Colonic mucosa (tissue), 4 donors: ENCODE measurements at places on chromosomes 11 and 22. TPM values are rescaled to one million over a fixed set of nuclear protein-coding genes. Genes with fewer than 3 reads are reported as not detected.
A peak's percentile ranks its signal among the peaks of the same experiment; 100 is the strongest.

- H3K4me3 ChIP-seq: no peak overlapping the region
- H3K27me3 ChIP-seq: no peaks in the 10 kb centered on the region
- no peak for DNase-seq
- no peaks in the 10 kb centered on the region for H3K36me3 ChIP-seq
- no peaks in the 10 kb centered on the region for H3K4me1 ChIP-seq
- no peak overlapping the region for H3K27ac ChIP-seq
Measured at GRCh38 chr11:123454060-123454651, 24.1 kb downstream of the GRAMD1B start.

- no peak overlapping the region for H3K4me3 ChIP-seq
- no peaks in the 10 kb centered on the region for H3K36me3 ChIP-seq
Measured at GRCh38 chr22:41768430-41768829, 32.0 kb upstream of the CCDC134 start.

GRCh38 chr11:3222941-3223915 is 4.6 kb upstream of the MRGPRG start:
- peaks cover 3% of the 10 kb centered on the region for H3K27me3 ChIP-seq
- H3K4me3 ChIP-seq: no peak overlapping the region
- no peaks in the 10 kb centered on the region for H3K36me3 ChIP-seq
- DNase-seq: no peak

GRCh38 chr11:119192111-119192510 is 6.8 kb downstream of the NHERF4 start:
- no peaks in the 10 kb centered on the region for H3K4me1 ChIP-seq
- no peaks in the 10 kb centered on the region for H3K27me3 ChIP-seq
- no peaks in the 10 kb centered on the region for H3K36me3 ChIP-seq
- no peak overlapping the region for H3K27ac ChIP-seq
- H3K4me3 ChIP-seq: no peak overlapping the region

- H3K4me1 ChIP-seq: no peaks in the 10 kb centered on the region
- H3K27me3 ChIP-seq: no peaks in the 10 kb centered on the region
- no peak for DNase-seq
- H3K36me3 ChIP-seq: no peaks in the 10 kb centered on the region
- no peak overlapping the region for H3K27ac ChIP-seq
Measured at GRCh38 chr11:90594658-90595057, 371.8 kb upstream of the CHORDC1 start.

DNA sequence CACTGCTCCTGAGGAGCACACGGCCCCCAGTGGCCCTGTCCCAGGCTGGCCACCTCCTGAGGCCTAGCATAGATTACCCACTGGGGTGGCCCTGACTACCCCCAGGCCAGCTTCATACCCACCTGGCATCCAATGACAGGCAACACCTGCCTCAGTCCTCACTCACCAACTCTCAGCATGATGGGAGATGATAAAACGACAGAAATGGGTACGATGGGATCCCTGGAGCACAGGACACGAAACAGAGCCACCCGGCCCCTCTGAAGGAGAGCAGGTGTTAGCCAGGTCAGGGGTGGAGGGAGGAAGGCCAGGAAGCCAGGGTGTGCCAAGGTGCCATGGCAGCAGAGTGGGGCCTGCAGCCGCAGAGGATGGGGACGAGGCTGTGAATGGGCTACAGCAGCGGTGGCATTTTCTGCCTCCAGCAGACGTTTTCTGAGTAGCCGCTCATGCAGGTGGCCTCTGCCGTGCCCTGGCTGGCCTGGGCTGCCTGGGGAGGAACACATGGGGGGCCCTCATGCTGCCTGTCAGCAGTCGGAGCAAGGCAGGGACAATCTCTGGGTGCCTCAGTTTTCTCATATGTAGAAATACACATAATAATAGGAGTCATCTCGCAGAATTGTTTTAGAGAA is 50.2 kb upstream of the FGF3 start:
- DNase-seq: no peak
- H3K27me3 ChIP-seq: no peaks in the 10 kb centered on the region
- no peak overlapping the region for H3K4me3 ChIP-seq
- H3K36me3 ChIP-seq: no peaks in the 10 kb centered on the region

GRCh38 chr22:17792299-17792698 is 18.0 kb upstream of the BID start:
- no peaks in the 10 kb centered on the region for H3K27me3 ChIP-seq
- no peak overlapping the region for H3K27ac ChIP-seq
- no peaks in the 10 kb centered on the region for H3K36me3 ChIP-seq
- no peak overlapping the region for H3K4me3 ChIP-seq
- no peak for DNase-seq
- H3K4me1 ChIP-seq: no peaks in the 10 kb centered on the region

GRCh38 chr22:49736538-49736937 is 91.1 kb downstream of the BRD1 start:
- no peak overlapping the region for H3K27ac ChIP-seq
- H3K4me3 ChIP-seq: no peak overlapping the region
- no peaks in the 10 kb centered on the region for H3K4me1 ChIP-seq
- no peaks in the 10 kb centered on the region for H3K36me3 ChIP-seq
- DNase-seq: no peak

DNA sequence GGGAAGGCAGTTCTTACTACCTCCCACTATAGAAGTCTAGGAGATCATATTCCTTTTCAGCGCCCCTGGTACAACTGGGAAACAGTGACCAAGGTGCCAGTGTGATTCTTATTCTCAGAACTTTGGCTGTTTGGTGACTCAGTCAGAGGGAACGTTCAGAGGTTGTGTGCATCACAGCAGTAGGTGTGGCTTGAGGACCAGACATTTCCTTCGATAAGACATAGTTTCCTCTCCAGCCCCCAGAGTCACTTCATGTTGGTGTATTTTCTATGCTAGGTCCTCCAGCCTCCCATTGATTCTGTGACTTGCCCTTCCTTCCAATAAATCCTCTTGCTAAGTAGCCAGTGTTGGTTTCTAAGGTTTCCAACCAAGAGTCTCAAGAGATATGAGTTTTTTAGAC is 171.9 kb upstream of the MPPED2 start:
- H3K4me3 ChIP-seq: no peak overlapping the region
- H3K27ac ChIP-seq: no peak overlapping the region
- no peaks in the 10 kb centered on the region for H3K27me3 ChIP-seq
- no peak for DNase-seq
- H3K36me3 ChIP-seq: no peaks in the 10 kb centered on the region
- H3K4me1 ChIP-seq: no peaks in the 10 kb centered on the region

- H3K36me3 ChIP-seq: no peaks in the 10 kb centered on the region
- no peaks in the 10 kb centered on the region for H3K4me1 ChIP-seq
- H3K27ac ChIP-seq: no peak overlapping the region
- no peaks in the 10 kb centered on the region for H3K27me3 ChIP-seq
- no peak for DNase-seq
Measured at GRCh38 chr11:27347359-27348339, 15.4 kb downstream of the CCDC34 start.

DNA sequence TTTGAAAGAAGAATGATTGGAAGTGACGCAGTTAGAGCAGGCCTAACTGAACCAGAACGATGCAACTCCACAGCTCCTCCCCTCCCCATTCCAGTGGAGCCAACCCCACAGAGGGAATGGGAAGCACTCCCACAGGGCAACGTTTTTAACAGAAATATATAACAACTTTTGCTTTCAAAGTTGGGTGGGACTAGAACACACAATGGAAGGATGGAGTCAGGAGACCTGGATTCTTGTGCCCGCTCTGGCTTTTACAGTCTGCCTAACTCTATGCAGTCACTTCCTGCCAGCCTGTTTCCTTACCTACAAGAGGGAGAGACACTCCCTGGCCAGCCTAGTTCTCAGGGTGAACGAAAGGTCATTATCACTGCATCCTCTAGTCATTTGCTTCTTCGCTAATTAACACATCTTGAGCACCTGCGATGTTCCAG is 75.5 kb downstream of the PACSIN2 start:
- peaks cover 34% of the 10 kb centered on the region for H3K4me1 ChIP-seq
- peak; percentile 69 for DNase-seq
- H3K4me3 ChIP-seq: no peak overlapping the region

- peaks cover 6% of the 10 kb centered on the region for H3K4me1 ChIP-seq
- H3K27ac ChIP-seq: no peak overlapping the region
- no peak overlapping the region for H3K4me3 ChIP-seq
- no peak for DNase-seq
- H3K27me3 ChIP-seq: no peaks in the 10 kb centered on the region
Measured at GRCh38 chr11:13667245-13667644, 1.2 kb upstream of the FAR1 start.

DNA sequence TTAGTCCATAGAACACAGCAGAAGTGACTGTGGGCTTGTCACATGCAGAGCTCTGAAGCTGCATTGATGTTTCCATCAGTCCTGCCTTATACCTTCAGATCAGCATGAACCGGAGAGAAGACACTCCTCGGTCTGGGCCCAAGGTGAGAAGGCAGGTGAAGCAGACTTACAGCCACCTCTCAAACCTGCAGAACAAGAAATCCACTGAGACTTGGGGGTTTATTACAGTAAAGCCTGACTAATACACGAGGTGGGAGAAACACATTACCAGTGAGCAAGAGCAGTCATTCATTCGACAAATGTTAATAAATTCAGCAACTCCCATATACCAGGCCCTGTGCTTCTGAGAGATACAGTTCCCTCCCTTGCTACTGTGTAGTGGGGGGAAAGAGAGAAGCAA is 279.0 kb downstream of the DDX10 start:
- no peaks in the 10 kb centered on the region for H3K27me3 ChIP-seq

DNA sequence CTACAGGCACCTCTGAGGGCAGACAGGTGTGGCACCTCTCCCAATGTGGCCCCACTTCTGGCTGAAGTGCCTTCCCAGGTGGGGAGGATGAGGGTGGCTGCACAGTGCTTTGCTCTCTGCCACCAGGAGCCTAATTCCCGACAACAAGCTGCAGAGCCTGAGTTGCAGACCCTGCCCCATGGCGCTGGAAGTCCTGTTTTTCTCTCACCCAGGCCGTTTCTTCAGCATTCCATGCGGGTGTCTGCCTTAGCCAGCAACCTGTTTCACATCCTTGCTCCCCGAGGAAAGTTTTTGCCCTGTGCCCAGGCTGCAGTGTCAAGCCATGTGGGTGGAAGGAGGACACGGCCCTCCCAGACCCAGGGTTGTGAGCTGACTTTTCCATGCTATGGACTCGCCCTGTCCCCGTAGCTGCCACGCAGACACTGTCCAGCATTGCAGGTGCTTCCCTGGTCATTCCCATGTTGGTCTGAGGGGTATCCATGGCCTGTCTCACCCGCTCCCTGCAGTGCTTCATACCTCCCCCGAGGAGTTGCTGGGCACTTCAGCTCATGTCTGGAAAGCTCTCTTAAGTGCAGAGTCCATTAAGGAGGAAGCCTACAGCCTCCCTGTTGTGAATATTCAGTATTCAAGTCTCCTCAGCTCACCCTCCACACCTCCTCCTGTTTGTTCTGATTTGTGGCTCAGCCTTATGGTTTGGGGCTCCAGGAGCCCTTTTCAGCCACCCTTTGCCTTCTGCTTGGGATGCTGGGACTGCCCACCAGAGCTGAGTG is 2.9 kb downstream of the DAGLA start:
- no peak for DNase-seq
- H3K36me3 ChIP-seq: no peaks in the 10 kb centered on the region
- H3K4me1 ChIP-seq: no peaks in the 10 kb centered on the region
- no peak overlapping the region for H3K4me3 ChIP-seq
- H3K27ac ChIP-seq: peak overlapping the region; percentile 51

GRCh38 chr22:27805841-27806240 is 4.3 kb upstream of the MN1 start:
- H3K27ac ChIP-seq: no peak overlapping the region
- H3K36me3 ChIP-seq: no peaks in the 10 kb centered on the region
- H3K27me3 ChIP-seq: peaks cover 13% of the 10 kb centered on the region
- H3K4me1 ChIP-seq: no peaks in the 10 kb centered on the region
- no peak for DNase-seq
- no peak overlapping the region for H3K4me3 ChIP-seq

GRCh38 chr22:20781272-20781990 is 7.5 kb downstream of the SERPIND1 start:
- no peaks in the 10 kb centered on the region for H3K36me3 ChIP-seq
- no peak overlapping the region for H3K27ac ChIP-seq
- no peaks in the 10 kb centered on the region for H3K27me3 ChIP-seq
- H3K4me3 ChIP-seq: no peak overlapping the region
- no peaks in the 10 kb centered on the region for H3K4me1 ChIP-seq
- DNase-seq: no peak

DNA sequence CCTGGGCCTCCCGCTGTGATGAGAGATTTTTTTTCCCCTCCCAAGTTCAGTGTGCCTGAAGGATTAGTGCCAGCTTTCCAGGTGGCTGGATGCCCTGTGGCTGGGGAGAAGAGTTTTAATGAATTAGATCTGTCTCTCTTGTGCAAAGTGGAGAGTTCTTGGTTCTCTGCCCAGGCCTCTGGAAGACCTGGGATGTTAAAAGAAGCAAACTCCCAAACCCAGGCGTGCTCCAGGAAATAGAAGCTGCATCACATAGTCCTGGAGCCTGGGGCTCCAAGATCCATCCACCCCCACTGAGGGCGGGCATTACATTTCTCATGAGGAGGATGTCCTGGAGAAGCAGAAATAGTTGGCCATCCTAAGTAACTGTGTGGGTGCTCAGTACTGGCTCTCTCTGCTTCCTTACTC is 30.6 kb downstream of the SDHAF2 start:
- no peak for DNase-seq
- H3K4me1 ChIP-seq: no peaks in the 10 kb centered on the region
- H3K27ac ChIP-seq: no peak overlapping the region
- no peak overlapping the region for H3K4me3 ChIP-seq
- no peaks in the 10 kb centered on the region for H3K27me3 ChIP-seq

GRCh38 chr11:106076171-106076918 is 802 bp downstream of the KBTBD3 start:
- H3K27ac ChIP-seq: peak overlapping the region; percentile 96
- peak; percentile 30 for DNase-seq
- peak overlapping the region; percentile 91 for H3K4me3 ChIP-seq

- DNase-seq: peak; percentile 46
- no peaks in the 10 kb centered on the region for H3K4me1 ChIP-seq
- no peak overlapping the region for H3K27ac ChIP-seq
- H3K4me3 ChIP-seq: no peak overlapping the region
Measured at GRCh38 chr22:26364066-26365015, 64.7 kb upstream of the ASPHD2 start.

The PKNOX2 gene
- total RNA-seq: 1.3 TPM

The OR2D2 gene
- total RNA-seq: not detected

The PLEKHB1 gene
- total RNA-seq: 12.3 TPM
